CD4-positive, alpha-beta T cell treated with Interleukin-15 for 4 hours (primary cell): ENCODE measurements at places on chromosomes 16 and 17.
A peak's percentile ranks its signal among the peaks of the same experiment; 100 is the strongest.

- DNase-seq = no peak
Measured at GRCh38 chr17:80773243-80773991, 218.2 kb upstream of the CHMP6 start.

DNA sequence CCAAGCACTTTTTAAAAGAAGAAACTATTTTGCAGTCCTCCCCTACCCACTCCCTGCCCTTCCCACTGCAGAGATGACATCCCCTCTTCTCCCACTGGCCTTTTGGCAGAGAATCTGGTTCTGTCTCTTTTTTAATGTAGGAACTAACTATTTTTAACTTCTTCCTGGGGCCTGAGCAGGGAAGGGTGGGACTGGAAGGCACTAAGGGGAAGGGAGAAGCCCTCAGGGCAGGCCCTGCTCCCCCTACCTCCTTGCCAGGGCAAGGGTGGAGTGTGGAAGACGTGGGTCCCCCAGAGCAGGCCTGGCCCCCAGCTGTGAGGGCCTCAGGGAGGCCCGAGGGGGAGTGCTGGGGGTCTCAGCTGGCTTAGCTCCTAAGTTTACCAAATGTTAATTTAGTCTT is 19.5 kb downstream of the UNC13D start:
- no peak for DNase-seq

- no peak for DNase-seq
Measured at GRCh38 chr16:50114357-50115129, 38.6 kb upstream of the TENT4B start.

- no peak for DNase-seq
Measured at GRCh38 chr17:77281904-77282367, 141.2 kb downstream of the SEC14L1 start.

DNA sequence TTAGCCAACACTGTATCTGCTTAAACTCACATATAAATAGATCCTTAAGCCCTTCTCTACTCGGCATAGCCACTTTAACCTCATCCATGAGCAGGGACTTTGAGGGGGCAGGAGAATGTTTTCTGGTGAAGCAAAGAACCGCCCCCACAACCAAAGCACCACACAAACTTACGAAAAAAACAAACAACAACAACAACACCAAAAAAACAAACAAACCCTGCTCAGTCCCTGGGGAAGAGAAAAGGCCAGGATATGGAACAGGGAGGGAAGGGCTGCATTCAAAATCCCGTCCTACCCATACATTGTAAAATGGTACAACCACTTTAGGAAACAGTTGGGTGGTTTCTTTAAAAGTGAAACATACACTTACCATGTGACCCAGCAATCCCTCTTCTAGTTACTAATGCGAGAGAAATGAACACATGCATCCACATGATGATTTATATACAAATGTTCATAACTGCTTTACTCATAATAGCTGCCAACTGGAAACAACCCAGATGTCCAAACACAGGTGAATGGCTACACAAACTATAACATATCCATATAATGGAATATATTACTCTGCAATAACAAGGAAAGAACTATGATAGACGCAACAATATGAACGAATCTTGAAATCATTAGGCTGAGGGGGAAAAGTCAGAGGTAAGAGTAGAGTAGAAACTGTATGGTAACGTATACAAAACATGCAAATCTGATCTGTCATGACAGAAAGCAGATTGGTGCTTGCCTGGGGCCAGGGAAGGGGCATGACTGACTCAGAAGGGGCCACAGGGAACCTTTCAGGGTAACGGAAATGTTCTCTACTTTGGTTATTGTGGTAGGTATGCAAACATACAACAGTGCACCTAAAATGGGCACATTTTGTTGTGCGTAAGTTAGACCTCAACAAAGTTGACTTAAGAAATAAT is 37.7 kb upstream of the TOB1 start:
- DNase-seq = peak; percentile 60

DNA sequence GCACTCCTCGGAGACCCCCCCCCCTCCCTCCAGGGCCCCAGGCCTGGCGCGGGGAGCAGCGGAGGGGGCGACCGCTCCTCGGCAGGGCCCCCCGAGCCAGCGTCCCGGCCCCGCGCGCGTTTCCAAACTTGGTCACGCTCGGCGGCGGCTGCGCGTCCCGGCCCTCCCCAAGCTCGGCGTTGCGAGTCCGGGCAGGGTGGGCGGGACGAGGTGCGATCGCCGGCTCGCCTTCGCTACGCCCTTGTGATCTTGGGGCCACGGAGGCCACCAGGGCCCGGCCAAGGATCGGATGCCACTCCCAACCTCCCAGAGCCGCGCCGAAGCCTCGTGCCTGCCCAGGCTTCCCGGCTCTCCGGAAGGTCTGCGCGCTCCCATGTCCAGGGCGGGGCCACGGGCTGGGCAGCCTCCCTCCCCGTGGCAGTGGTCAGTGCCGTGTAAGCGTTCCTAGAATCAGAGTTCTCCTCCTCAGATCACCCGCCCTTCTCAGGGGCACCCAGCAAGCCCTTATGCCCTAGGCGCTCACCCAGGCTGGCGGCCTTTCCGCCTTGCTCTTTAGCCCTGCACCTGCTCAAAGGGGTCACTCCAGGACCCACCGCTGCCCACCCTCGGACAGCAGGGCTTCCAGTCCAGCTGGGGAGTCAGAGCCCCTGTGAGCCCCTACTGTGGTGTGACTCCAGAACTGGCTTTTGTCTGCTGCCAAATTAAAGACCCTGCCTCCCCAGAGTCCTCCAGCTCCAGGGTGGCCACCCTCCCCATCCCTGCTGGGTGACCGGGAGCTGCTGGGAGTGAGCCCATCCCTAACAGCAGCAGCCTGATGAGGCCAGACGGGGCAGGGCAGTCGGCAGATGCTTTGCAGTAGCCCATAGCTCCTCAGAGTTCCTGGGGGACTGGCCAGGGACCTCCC is 12.2 kb upstream of the MRPS23 start:
- no peak for DNase-seq

- no peak for DNase-seq
Measured at GRCh38 chr17:19024101-19025078, 19.8 kb upstream of the FAM83G start.

GRCh38 chr17:44167181-44167861 is 3.2 kb upstream of the ASB16 start:
- no peak for DNase-seq

DNA sequence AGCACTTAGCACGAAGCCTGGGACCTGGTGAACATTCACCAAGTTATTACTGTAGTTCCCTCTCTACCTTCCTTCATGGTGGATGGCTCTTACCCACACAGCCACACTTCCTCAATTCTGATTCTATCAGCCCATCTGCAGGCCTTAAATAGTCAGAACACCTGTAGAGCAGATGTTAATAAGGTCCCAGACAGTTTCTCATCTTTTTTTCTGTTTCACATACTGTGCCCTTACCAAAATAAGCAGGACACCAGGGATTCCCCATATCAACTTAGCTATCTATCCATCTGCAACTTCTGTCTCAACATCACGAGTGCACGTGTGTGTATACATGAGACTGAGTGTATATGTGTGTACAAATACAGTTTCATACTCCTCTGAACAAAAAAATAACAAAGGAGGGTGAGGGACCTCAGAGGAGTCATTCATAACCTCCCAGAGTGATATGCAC is 2.8 kb downstream of the RECQL5 start:
- DNase-seq = no peak

GRCh38 chr17:33506889-33507650 is 214.0 kb upstream of the ASIC2 start:
- no peak for DNase-seq

DNA sequence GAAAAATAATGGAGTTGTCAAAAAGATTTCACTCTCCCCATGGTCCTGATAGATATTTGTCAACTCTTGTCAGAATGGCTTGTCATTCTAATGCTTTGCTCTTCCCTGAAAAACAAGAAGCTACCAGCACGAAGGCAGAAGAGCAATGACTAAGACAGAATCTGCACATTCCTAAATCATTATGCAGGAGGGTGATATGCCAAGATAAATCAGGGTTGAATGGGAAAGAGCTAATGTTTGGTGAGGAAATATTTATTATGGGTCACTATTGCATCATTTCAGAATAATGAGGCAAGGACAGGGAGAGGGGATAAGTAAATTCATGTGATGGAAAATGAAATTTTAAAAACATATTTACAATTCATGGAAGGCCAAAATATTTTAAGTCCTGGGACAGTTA is 297.5 kb upstream of the XYLT1 start:
- no peak for DNase-seq

- DNase-seq = no peak
Measured at GRCh38 chr17:60598001-60598736, 1.8 kb upstream of the PPM1D start.

- DNase-seq = no peak
Measured at GRCh38 chr17:45227101-45227925, 5.6 kb downstream of the FMNL1 start.

DNA sequence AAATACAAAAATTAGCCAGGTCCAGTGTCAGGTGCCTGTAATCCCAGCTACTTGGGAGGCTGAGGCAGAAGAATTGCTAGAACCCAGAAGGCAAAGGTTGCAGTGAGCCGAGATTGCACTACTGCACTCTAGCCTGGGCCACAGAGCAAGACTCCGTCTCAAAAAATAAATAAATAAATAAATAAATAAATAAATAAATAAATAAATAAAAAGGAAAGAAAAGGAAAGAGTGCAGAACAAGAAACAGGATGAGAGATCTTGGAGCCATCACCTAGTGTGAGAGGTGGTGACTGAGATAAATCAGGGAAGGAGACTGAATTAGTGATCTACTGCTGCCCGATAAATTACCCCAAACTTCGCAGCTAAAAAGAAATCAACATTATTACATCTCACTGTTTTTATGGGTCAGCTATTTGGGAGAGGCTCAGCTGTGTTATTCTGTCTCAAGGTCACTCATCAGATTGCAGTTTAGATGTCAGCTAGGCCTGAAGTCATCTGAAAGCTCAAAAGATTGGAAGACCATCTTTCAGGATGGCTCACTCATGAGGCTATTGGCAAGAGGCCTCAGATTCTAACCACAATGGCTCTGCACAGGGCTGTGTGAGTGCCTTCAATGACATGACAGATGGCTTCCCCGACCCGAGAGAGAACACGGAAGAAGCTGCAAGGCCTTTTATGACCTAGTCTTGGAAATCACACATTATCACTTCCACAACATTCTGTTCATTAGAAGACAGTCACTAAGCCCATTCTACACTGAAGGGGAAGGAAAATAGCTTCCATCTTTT is 66.4 kb downstream of the CMC2 start:
- DNase-seq = no peak

GRCh38 chr17:29584452-29585079 is 4.9 kb downstream of the GIT1 start:
- DNase-seq = no peak

GRCh38 chr17:57284984-57285646 is 28.8 kb downstream of the MSI2 start:
- peak; percentile 28 for DNase-seq

GRCh38 chr17:69059458-69060175 is 1.1 kb downstream of the ABCA9 start:
- no peak for DNase-seq

DNA sequence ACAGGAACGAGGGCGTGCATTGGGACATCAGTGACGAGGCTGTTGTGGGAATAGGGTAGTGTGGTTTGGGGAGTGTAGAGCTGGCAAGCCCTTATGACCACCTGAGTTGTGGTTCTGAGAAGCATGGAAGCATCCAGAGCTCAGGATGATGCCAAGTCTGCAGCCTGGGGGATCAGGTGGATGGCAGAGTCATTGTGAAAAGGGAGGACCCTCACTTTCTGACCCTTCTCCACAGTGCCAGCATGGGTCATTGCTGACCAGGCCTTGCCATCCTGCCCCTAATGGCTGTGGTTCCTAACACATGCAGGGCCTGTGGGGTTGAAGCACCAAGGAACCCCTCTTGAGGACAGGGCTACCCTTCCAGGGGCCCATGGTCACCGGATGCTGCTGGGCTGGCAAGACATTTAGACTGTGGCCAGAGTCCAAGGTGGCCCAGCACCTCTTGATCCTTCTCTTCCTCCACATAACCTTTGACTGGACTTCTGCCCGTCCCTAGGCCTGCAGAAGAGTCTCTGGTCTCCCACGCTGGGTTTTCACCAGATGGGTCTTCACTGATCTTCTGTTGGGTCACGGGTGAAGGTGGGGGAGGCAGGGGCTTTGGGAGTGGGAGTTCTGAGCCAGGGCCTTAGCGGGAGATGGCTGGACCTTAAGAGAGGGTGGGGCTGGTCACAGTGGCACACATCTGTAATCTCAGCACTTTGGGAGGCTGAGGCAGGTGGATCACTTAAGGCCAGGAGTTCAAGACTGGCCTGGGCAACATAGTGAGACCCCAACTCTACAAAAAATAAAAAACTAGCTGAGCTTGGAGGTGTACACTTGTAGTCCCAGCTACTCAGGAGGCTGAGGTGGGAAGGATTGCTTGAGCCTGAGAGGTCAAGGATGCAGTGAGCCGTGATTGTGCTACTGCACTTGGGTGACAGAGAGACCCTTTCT is 2.0 kb upstream of the PLA2G15 start:
- DNase-seq = no peak

GRCh38 chr16:66612422-66612821 is 7.9 kb downstream of the CMTM3 start:
- DNase-seq = no peak

DNA sequence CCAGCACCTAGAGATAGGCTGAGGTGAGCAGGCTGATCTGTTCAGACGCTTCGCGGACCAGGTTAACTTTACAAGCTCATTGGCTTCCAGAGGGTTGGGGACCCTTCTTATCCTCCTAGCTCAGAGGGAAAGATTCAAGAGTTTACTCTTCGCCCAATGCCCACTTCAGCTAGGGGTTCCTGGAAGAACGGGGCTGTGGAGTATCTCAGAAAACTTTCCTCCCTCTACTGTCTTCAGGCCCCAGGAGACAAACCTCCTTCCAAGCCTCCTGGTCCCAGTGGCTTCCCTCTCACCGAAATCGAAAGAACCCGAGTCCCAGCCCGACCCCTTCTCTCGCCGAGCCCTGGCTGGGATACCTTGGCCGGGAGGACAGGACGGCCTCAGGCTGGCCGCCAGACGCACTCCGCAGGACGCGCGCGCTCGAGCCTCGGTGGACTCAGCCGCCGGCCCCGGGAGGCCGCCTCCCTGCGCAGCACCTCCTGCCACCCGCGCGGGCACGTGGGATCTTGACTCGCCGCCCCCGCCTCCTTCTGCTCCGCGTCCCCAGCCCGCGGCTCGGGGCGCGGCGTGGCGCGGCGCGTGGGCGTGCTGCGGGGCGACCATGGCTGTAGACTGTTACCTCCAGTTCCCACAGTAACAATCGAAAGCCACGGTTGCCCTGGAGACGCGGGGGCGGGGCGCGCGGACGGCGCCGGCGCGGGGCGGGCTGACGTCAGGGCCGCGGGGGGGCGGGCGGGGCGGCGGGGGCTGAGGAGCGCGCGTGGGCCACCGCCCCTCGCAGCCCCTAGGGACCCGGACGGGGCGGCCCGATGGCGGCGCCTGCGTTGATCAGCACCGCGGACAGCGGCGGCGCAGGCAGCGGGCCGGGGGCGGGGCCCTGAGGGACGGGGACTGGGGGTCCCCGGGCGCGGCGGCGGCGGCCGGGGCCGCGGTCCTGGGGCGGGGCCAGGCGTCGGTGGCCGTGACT is 5.3 kb upstream of the HIC1 start:
- peak; percentile 93 for DNase-seq

- no peak for DNase-seq
Measured at GRCh38 chr16:30533748-30534367, 800 bp downstream of the ZNF747 start.
